ENCODE measurements at places on chromosomes 5 and 9. TPM values are rescaled to one million over a fixed set of nuclear protein-coding genes. Genes with fewer than 3 reads are reported as not detected.

KIF20A gene
- 20.5 TPM for total RNA-seq

ADGRD2 gene
- total RNA-seq = 0.31 TPM

TRMO gene
- 13.9 TPM for total RNA-seq

FAM240B gene
- total RNA-seq = not detected

CARTPT gene
- total RNA-seq = 0.43 TPM

- no peak for DNase-seq
These were observed 208.7 kb downstream of the CCDC171 start for GRCh38 chr9:15761551-15761950.

DNA sequence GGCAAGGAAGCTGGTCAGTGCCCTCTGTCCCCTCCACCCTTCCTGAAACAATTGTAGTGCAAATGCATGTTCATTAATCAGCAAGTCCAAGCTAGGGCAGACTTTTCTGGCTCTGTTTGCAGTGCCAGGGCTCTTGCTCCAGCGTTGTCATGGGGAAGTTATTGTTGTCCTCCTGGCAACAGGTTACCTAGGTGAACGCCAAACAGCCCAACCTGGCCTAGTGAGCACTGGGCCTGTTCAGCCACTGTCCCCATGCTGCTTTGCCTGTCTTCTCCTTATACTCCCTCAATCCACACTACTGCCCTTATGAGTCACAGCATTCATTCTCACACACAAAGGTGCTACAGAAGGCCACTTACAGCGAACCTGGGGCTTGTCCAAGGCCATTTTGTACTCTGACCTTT, 34.5 kb upstream of the GLIS3 start:
- no peak for DNase-seq

DNA sequence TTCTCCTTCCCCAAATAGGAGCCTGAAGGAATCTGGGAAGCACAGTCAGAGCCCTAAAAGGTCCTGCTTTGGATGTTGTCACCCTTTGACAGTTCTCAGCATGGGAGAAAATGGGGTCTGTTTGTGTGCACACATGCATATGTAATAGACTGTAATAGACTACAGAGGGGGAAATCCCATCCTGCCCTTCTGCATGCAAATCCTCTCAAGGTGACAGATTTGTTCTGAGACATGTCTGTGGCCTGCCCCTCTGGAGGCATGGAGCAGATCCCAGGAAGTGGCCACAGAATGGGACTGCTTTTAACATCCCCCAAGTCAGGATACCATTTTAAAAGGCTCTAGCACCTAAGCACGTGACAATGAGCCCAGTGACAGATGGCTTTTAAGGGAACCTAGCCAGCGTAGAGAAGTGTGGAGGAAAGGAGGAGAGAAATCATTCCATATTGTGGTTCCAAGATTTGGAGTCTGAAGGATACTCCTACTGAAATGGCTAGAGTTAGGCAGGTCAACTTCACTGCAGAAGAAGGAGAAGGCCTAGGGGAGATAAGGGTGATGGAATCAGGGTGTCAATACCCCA, 483.5 kb downstream of the SPOCK1 start:
- DNase-seq = no peak

- DNase-seq = peak; percentile 66
These were observed 128.9 kb downstream of the BARX1 start for GRCh38 chr9:93826209-93826608.

DNA sequence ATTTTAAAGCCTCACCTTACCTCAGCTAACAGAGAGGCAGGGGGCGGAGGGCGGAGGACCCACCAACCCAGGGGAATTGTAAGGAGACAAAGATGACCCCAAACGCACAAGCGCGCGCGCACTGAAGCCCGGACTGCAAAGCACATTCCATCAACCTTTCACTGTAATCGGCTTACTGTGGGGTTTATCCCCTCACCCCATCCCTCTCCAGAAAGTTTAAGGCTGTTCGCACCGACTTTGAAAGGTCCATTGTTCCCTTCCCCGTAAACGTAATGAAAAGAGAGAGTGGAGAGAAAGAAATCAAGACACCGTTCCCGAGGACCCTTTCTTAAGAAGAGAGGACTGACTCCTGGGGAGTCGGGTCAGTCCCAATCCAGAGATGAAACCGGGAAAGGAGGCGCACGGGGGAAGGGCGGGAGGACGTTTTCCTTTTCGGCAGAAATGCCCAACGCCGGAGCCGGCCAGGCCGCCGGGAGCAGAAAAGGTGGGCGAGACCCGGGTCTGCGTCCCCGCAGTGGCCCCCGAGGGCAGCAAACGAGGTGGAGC, 464 bp downstream of the CEMIP2 start:
- peak; percentile 69 for DNase-seq

DNA sequence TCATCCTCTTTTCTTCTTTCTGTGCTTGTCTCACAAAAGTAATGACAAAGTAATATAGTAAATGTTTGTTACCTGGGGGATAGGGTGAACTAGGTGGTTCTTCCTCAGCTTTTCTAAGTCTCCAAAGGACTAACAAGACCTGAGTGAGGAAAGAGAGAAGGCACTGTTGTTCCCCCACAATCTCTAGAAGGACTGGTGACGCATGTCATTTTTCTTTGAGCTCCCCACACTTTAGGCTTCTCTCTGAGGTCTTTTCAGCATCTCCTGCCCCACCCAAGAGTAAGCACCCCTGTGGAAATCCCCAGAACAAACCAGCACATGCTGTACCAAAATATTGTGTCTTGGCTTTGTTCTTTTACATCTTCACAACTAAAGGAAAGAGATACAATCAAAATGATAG, 2.4 kb upstream of the IL7R start:
- no peak for DNase-seq

GRCh38 chr5:13998254-13998653, 53.8 kb upstream of the DNAH5 start:
- DNase-seq = no peak

- no peak for DNase-seq
These were observed 86.3 kb upstream of the OTULINL start for GRCh38 chr5:14495301-14495700.

DNA sequence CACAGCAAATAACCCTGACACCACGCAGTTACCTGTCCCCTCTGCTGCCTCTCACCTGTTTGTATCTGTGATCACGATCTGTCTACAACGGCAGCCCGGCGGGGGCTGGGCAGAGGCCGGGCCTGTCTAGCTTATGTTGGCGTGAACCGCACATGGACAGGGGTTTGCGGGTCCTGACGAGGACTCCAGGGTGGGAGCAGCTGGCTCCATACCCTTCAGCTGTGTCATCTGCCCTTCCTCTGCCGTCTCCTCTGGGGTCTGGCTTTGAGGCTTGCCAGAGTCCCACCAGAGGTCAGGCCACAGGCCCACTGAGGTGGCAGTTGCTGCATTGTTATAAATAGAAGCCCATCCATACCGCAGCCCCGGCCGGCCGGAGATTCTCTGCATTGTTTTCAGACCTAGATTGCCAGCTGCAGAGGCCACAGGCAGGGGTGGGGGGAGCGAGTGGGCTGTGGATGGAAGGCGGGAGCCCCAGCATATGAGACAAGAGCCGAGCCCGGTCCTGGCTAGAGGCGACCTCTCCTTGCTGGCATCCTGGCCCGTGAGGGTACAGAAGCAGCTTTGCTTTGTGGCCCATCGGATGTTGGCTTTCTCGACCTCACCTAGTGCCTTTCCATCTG, 37.8 kb downstream of the FAM78A start:
- no peak for DNase-seq

DNA sequence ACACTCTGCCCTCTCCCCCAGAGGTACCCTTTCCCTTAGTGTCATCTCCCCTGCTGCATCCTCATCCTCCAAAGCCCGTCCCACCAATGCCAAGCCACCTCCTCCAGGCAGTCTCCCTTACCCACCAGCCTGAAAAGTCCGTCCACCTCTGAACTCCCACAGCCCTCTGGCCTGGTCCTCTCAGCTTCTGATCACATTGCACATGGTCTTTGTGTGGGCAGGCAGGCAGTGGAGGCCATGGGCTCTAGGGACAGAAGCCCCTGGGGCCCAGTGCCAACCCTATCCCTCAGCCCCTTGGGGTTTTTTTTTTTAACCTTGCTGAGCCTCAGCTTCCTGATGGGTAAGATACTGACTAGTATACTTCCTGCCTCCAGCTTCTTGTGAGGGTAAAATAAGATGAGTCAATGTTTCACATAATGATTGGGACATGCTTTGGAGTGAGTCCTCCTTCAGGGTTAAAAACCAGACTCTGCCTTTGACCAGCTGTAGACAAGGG, 19.4 kb downstream of the CSF1R start:
- DNase-seq = no peak

GRCh38 chr5:168892618-168893186, 313.5 kb upstream of the PANK3 start:
- no peak for DNase-seq

GRCh38 chr5:169706071-169706470, 69.0 kb downstream of the DOCK2 start:
- no peak for DNase-seq

Data from type B pancreatic cell (in vitro differentiated cells).